Thyroid gland (tissue), 4 donors: ENCODE measurements at places on chromosomes 7 and 10. TPM values are rescaled to one million over a fixed set of nuclear protein-coding genes. Genes with fewer than 3 reads are reported as not detected.
A peak's percentile ranks its signal among the peaks of the same experiment; 100 is the strongest.

DNA sequence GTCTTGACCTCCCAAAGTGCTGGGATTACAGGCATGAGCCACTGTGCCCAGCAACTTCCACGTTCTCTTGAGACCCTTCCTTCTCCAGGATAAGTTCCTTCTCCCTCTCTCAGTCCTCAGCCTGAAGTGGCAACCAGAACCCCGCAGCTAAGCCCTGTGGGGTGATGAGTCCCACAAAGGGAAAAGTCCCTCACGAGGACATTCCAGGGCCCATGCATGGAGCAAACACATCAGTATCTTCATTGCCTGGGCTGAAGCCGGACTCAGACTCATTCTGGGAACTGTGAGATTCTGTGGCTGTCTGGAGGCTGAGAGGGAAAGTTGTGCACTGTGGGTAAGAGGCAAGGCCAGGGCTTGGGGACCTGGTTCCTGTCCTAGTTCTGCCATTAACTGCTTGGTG lies 622.9 kb downstream of the GALNT17 start:
- no peak for DNase-seq

RAB19 gene
- 45.5 TPM for total RNA-seq

AKR1C8 gene
- not detected for total RNA-seq

DNA sequence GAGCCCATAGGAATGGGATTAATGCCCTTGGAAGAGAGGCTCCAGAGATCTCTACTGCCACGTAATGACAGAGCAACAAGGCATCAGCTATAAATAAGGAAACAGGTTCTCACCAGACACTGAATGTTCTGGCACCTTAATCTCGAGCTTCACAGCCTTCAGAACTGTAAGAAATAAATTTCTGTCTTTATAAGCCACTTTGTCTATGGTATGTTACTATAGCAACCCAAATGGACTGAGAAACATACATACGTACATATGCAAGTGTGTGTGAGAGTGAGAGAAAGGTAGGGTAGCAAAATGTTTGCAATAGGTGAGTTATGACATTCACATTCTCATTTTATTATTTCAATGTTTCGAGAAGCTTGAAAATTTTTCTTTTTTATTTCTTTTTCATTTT lies 22.1 kb upstream of the HTR5A start:
- DNase-seq, result no peak

- DNase-seq, result no peak
These were observed 261.4 kb downstream of the BAMBI start for GRCh38 chr10:28938745-28939144.

DNA sequence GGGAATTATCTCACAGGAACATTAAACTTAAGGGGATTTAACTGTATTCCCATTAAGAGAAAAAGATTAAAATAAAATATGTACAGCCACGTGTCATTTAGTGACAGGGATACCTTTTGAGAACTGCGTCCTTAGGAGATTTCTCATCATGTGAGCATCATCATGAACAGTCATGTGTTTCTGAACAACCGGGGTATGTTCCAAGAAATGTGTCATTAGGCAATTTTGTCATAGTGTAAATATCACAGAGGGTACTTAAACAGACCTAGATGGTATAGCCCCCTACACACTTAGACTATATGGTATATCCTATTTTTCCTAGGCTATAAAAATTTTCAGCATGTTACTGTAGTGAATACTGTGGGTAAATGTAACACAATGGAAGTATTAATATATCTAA lies 840.3 kb downstream of the CNTNAP2 start:
- DNase-seq, result no peak

DNA sequence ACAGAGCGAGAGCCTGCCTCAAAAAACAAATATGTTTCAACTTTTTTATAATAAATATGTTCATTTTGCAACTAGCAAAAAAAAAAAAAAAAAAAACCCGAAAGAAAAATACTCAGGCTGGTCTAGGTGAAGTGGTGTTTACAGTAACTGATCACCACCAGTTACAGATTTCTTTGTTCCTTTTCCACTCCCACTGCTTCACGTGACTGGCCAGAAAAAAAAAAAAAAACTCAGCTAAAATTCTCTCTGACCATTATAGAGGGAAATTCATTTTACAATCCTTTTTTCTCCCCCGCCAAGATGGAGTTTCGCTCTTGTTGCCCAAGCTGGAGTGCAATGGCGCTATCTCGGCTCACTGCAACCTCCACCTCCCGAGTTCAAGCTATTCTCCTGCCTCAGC lies 4.6 kb upstream of the ASCC1 start:
- DNase-seq, result no peak

DNA sequence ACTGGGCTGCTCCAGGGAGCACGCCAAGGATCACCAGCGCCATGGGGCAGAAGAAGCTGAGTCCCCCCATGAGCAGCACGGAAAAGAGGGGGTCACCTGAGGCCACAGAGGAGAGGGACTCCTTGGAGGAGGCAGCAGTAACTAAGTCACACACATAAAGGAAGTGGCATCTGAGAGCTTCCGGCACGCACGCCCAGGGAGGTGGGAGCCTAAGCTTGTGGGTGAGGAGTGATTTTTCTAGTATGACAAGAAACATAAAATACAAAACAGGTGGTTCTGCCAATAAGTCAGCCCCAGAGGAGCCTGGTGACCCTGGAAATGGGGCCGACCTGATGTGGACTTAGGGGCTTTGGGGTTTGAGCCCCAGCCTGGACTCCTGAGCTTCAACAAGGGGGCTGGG lies 60.8 kb downstream of the CARD11 start:
- DNase-seq, result no peak

DNA sequence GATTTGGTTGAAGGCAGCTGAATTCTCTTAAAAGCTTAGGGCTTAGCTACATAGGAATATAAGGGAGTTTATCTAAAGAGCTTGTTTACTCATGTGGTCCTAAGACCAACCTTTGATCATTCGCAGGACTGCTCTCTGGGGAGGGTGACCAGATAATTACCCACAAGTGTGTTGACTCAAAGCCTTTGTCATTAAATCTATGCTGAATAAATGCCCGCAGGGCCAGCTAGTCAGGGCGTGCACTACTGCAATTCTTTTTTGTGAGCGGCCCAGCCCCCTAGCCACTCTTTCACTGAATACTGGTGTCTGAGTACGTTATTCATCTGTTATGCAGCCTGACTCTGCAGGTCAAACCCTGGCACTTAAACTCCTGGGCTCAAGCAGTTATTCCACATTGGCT lies 69.6 kb downstream of the AKAP9 start:
- no peak for DNase-seq

GRCh38 chr10:48454302-48455054 lies 148.0 kb downstream of the MAPK8 start:
- peak; percentile 64 for DNase-seq

DNA sequence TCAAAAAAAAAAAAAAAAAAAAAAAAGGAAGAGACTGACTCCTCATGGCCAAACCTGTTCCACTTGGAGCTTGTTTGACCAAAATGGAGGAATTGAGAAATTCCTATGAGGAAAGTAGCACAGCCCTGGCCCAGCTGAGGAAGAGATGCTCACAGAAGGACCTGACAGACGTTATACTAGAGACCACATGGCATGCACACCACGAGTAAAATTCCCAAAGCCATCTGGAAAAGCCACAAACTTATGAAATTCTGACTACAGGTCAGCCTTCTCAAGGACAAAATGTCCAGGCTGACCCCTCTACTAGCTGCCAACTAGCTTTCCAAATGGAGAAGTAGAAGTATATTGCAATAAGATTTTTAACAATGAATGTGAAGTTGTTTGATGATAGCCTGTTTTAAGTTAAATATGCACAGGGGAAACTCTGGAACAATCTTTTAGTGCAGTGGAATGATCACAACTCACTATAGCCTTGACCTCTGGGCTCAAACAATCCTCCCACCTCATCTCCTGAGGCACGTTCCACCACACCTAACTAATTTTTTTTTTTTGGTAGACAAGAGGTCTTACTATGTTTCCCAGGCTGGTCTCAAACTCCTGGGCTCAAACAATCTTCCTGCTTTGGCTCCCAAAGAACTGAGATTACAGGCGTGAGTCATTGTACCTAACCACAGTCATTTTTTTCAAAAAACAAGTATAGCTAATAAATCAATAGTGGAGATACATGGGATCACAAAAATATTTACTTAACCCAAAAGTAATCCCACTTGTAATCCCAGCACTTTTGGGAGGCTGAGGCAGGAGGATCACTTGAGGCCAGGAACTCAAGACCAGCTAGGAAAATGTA lies 75.7 kb downstream of the AKR1D1 start:
- DNase-seq, result no peak

DNA sequence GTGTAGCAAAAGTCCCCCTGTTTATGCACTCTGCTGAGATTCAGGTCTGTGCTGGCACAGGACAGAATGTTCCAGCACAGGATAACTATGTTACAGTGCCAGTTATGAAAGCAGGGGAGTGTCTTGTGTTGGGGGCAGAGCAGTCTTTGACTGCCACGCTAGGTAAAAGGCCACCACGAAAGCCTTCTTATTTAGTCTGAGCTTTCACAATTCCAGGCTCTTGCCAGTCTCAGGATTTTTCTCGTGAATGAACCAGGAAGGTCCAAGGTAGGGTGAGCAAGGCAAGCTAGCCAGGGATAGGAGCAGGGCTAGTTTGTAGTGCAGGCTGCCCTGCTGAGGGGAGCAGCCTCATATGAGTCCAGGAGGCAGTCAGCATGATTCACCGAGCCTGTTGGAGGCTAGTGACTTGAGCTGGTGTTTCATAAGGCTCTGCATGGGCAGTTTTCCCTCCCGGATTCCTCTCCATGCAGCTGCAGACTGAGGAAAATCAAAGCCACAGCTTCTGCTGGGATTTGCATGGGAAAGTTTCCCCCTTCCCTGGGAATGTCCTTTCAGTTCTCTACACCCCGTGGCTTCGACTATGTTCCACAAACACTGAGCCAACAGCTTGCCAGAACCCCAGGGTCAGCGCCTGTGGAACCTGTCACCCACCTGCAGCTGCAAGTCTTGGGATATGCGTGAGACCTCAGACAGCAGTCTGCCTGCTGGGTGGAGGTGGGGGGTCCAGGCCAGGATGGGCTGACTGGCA lies 112.3 kb downstream of the JCAD start:
- peak; percentile 66 for DNase-seq

DNA sequence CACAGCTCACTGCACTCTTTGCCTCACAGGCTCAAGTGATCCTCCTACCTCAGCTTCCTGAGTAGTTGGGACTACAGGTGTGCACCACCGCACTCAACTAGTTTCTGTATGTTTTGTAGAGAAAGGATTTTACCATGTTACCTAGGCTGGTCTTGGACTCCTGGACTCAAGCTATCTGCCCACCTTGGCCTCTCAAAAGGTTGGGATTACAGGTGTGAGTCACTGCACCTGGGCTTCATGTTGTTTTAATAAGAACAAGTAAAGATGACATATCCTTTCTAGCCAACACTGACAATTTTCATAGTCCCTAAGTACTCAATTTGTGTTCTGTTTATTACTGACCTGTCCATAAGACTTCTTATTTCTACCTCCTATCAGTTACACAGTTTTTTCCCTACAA lies 16.8 kb downstream of the SEMA3C start:
- DNase-seq, result no peak

DNA sequence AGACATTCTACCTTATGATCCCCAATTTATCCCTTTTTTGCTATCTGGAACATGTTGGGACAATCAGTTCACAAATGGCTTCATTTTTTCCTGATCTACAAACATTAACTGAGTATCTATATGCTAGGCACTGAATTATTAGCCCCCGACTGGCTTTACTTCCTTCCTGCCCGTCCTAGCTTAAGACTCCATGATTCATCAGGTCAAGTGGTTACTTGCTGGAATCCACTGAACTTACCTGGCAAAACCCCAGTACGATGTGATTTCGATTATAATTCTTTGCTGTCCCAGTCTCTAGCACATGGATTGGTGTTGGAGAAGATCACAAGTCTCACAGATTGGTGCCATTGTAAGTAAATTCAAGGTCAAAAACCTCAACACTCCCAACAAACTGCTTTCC lies 77.1 kb downstream of the ORC5 start:
- no peak for DNase-seq
